ENCODE measurements at places on chromosomes 4 and X. TPM values are rescaled to one million over a fixed set of nuclear protein-coding genes. Genes with fewer than 3 reads are reported as not detected.

The RAB33A gene
- 0.44 TPM for polyA plus RNA-seq

The HMGN5 gene
- polyA plus RNA-seq = 25.4 TPM

The DGKK gene
- polyA plus RNA-seq = 0.07 TPM

The CACNA1F gene
- 0.20 TPM for polyA plus RNA-seq

The H2BW2 gene
- 1.4 TPM for polyA plus RNA-seq

- no peak for DNase-seq
Observed at GRCh38 chr4:129364747-129365452, 268.9 kb downstream of the C4orf33 start.

- DNase-seq = no peak
Observed at GRCh38 chr4:102392033-102392744, 46.9 kb upstream of the SLC39A8 start.

DNA sequence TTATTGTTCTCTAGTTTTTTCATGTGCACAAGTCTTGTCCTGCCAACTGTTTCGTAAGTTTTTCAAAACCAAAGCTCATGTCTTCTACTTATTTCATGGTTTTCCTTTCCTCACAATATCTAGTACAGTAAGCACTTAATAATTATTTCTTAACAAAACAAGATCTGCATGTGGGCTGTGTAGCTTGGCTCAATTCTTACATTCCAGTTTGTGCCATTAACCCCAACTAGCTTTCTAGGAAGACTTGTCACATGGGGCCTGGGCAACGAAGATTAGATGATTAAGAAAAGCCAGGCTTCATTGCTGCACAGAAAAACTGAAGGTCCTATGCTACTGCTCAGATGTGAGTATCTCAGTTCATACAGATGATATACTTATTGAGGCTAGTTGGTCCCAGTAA lies 155.3 kb upstream of the TEX13A start:
- DNase-seq = no peak

- no peak for DNase-seq
Observed at GRCh38 chrX:19739683-19740082, 147.7 kb downstream of the SH3KBP1 start.

DNA sequence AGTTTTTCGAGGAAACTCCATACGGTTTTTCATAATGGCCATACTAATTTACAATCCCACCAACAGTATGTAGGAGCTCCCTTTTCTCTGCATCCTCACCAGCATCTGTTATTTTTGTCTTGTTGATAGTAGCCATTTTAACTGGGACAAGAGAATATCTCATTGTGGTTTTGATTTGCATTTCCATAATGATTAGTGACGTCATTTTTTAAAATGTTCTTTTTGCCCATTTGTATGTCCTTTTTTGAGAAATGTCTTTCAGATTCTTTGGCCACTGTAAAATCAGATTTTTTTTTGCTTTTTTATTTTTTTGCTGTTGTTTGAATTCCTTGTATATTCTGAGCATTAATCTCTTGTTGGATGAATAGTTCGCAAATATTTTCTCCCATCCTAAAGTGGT lies 243.9 kb downstream of the TRIML1 start:
- DNase-seq = no peak

DNA sequence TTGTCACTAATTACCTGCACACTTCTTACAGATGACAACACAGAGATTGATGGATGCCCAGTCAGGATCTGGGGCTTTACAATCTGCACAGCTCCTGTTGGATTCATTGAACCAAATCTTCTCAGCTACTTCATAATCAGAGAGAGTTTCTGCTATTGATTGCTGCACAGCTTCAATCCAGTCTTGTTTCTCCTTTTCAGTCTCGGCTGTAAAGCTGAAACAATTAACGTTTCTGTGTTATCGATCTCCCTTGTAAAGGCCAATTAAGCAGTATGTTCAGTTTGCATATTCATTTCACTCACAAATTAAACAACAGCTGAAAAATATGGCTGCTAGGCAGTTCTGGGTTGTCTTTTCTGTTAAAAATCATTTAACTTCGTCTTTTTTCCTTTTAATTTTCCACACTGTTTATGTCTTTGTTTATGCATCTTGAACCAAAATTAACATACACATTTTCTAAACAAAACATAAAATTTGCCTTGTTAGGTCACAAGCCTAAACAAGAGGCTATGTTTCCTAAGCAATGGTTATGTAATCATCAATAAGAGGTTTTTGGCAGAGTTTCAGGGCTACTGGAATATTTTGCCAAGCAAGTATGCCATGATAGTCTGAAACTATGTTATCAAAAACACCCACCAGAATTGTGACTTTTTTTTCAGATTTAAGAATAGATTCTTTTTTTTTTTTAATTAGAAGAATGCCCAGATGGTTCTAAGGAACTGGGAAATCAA lies 79.2 kb downstream of the ARAP2 start:
- DNase-seq = no peak

DNA sequence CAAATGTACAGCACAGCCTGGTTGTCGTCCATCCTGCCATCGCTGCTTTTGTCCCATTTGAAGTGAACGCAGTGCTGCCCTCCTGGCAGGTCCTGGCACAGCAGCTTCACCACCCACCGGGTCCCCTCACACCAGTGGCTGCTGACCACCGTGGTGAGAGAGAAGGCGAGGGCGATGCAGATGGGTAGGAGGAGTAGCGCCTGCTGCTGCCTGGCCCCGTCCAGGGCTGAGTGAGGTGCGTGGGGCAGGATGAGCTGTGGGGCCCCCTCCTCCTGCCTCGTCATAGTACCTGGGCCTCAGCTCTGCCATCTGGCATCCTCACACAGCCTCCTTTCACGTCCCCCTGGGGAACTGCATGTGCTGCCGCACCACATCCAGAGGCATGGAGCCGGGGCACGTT lies 1.8 kb downstream of the DCAF8L2 start:
- no peak for DNase-seq
